SK-N-SH (cell line): ENCODE measurements at places on chromosomes 7 and 10.
A peak's percentile ranks its signal among the peaks of the same experiment; 100 is the strongest.

DNA sequence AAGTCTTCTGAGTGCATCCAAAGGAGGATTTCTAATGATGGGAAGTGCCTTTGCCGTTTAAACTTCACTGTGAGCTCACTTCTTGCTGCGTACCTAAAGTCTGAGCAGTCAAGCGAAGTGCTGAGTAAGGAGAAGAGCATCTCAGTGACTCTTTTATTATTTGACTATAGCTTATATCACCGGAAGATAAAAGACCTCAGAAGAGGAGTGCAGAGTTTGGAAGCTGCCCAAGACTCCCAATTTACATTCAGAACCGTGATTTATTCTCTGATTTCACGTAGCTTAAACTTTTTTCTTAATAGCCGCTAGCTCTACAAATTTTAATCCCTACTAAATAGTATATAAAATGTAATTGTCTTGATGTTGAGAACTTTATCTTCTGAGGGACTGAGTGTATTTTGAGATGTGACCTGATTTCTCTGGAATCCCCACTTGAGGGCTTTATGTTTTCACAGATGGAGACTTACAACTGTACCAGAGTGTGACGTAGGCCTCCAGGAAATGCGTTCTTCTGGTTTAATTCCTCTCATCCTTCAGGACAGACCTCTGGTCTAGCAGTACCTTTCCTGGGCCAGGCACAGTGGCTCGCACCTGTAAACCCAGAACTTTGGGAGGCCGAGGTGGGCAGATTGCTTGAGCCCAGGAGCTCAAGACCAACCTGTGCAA, 51.1 kb downstream of the CAMK1D start:
- no peak for DNase-seq

GRCh38 chr10:125684581-125684980, 1.6 kb upstream of the TEX36 start:
- no peak for DNase-seq

DNA sequence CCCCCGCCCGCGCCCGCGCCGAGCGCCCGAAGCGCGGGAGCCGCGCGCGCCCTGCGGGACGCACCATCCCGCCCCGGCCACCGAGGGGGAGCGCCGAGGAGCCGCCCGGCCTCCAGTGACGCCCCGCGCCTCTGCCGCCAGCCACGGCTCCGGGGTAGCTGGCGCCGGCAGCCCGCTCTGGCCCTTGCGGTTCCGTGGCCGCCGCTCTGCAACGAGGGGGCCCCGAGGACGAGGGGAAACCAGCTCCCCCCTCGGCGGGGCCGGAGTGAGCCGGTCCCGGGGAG, at the start of gene PAXIP1:
TSS of gene PAXIP1 (minus strand) at position 33 of the 284 bp plus-strand sequence. CDS start 195 bp downstream, outside the sequence.
- peak; percentile 97 for DNase-seq

- DNase-seq, result no peak
Observed at GRCh38 chr7:39583539-39583938, 17.3 kb downstream of the YAE1 start.

GRCh38 chr7:155852426-155853301, 40.4 kb upstream of the SHH start:
- no peak for DNase-seq

- DNase-seq, result no peak
Observed at GRCh38 chr7:55158541-55159382, 139.9 kb downstream of the EGFR start.

GRCh38 chr7:85508642-85509410, 322.0 kb upstream of the SEMA3D start:
- DNase-seq, result no peak

- no peak for DNase-seq
Observed at GRCh38 chr10:4651404-4652037, 174.5 kb upstream of the AKR1E2 start.

DNA sequence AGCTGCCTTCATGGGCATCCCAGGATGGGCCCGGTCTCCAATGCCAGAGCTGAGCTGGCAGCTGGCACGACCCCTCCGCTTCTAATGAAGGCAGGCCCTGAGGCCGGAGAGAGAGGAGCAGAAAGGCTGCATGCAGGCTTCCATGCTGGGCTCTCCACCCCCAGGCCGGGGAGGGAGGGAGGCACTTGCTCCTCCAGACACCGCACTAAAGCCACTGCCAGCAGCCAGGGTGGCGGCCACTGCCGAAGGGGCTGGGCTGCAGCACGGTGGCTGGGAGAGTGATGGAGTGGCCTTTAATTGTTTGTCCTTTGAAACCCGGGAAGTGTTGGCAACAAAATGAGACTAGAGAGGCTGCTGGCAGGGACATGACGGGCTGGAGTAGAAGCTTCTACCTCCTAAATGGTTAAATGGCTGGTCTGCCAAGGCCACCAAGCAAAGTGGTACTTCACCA, 236.5 kb downstream of the SKAP2 start:
- DNase-seq, result no peak

DNA sequence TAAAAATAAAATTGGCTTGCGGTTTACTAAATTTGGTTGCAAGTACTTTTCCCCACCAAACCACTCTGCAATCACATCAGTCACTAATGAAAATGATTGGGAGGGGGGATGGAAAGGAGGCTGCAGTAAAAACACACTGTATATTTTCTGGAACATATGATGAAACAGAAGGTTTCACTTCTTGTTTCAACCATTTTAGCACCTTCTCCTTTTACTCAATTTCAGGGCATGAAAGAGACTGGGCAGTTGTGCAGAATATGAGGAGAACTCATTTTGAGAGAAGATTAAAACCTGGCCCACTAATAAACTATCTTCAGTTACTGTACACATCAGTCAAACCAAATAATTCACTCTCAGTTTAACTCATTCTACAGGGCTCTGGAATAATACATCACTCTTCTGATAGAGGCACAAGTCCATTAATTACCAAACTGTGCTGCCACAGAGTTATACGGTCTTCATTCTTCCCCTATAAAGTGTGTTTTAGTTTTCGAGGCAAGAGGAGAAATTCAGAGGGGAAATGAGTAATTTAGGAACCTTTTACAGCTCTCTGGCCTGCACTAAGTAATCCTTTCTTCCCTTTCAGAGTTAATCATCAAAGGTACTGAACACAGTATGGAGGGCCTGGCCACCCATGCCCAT, 25.5 kb downstream of the JAZF1 start:
- no peak for DNase-seq

GRCh38 chr7:38855867-38856266, 53.1 kb downstream of the VPS41 start:
- no peak for DNase-seq

DNA sequence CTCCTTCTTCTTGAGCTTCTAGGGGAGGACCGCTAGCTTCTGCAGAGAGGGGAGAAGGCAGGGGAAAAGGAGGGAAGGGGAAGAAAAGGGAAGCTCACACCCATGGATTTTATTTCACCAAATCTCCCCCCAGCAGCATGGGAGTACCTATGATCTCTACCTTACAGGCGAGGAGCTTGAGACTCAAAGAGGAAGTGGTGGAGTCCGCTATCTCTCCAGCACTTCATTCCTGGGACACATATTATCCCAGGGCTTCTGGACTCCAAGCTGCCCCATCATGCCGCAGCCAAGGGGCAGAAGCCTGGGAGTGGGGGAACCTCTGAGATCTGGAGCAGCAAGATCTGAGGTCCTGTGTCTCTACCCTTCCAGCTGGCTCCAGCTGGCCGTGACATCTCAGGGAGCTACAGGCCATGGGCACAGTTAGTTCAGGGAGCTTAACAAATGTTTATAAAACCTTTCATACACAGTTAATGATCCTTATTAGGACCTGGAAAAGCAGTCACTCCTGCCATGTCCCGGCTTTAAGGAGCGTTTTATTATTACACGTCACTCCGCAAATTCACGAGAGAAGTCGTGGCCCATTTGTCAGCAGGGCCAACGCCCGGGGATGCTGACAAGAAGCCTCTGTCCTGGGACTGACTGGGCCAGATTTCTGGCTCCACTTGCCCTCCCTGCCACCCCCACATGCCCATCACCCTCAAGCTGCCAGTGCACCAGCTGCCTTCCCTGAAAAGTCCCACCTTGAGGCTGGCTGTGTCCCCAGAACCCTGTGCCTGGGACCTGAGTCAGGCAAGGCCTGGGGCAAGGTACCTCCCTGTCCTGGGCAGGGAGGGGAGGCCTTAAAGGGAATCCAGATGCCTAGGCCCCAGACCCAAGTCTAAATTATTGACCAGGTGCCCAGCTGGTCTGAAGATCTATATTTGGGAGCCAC, 132.1 kb upstream of the ZMIZ1 start:
- no peak for DNase-seq

DNA sequence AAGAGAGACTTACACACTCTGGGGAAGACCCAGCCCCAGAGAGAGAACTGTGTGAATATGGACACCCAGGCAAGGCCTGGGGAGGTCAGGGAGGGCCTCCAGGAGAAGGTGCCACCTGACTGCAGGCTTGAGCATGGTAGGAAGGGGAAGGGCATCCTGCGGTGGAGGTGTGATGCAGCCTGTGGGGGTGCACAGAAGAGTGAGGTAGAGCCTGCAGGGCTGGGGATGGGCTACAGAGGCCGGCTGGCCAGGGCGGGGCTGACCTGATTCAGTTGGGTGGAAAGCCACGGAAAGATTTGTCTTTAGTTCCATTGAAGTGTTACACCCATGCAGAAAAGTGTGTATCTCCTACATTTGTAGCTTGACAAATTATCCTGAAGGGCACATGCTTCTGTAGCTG, 47.6 kb downstream of the ZMIZ1 start:
- DNase-seq, result no peak

- DNase-seq, result no peak
Observed at GRCh38 chr7:81628951-81629350, 140.9 kb downstream of the HGF start.

DNA sequence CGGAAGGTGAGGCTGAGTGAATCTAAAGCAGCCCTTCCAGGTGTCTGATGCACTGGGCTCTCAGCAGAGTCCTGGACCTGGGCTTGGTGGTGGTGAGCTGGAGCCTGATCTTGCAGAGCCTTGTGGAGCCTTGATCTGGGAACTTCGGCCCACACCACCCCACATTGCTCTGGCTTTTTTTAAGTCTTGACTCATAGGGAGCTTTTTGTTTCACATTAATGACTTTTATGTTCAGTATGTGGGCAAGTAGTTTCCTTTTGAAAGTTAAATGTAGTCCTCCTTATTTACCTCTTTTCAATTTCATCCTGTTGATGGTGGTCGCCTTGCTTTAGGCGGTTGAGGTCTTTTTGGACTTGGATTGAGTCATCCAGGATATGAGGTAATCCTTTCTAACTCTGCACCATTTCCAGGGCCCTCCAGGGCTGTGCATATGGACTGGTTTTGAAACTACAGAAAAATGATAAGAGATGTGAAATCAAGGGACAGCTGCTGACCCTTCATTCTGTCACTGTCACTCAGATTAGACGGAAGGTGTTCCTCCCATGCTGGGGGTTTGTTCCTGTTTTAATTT, 2.9 kb upstream of the NRAP start:
- DNase-seq, result no peak

DNA sequence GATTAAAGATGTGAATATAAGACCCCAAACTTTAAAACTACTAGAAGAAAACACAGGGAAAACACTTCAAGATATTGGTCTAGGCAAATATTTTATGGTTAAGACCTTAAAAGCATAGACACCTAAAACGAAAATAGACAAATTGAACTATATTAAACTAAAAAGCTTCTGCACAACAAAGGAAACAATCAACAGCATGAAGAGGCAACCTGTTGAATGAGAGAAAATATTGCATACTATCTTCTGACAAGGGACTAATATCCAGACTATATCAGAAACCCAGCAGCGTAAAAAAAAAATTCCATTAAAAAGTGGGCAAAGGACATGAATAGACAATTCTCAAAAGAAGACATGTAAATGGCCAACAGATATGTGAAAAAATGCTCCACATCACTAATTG, 18.6 kb downstream of the PAPSS2 start:
- DNase-seq, result no peak

DNA sequence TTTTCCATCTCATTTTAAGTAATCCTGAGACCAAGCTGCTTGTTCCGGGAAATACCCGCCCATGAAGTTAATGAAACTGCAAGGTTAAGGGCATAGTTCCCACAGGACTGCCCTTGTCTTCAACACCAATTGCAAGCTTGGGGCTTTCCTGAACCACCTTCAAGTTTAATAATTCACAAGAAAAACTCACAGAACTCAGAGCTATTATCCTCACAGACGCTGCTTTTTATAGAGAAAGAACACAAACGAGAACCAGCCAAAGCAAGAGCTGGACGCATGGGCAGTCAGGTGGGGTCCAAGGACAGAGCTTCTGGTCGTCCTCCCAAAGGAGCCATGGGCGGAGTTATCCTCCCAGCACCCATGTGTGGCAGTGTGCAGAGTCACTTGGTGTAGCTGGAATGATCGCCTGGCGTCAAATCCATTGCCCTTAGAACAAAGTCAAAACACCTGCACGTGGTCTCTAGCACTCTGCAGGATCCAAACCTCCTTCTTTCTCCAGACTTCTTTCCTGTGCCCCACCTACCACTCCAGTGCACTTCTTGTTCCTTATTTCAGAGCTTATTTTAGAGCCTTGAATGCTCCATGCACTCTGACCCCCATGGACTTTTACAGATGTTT, 56.7 kb downstream of the SNX10 start:
- no peak for DNase-seq

GRCh38 chr7:93890041-93890463, 501 bp downstream of the TFPI2 start:
- peak; percentile 69 for DNase-seq

DNA sequence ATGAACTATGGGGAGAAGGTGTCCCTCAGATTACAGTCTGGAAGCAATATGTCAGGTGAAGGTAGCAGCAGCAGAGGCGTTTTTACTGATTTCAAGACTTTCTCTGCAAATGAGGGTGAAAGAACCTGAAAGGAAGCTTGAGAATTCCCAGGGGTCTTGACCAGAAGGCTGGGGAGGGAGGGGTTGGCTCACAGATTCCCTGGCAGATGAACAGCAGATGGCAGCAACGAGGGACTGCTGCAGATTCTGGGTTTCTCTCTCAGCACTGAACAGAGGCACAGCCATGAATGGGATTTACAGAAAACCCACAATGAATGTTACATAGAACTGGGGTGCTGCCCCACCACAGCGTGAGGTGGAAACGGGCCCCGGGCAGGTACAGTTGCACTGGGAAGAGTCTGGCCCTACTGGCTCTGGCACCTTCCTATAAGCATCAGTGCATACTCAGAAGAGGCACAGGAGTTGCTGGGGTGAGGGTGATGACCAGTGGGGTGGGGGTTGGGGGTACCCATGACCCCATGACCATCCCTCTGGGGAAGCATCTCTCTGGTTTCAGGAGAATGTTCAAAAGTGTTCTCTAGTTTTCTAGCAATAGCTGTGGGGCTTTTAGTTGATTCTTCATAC, 317.8 kb downstream of the SH2D4B start:
- peak; percentile 50 for DNase-seq

- DNase-seq, result no peak
Observed at GRCh38 chr10:75662715-75663114, 231.3 kb downstream of the LRMDA start.

DNA sequence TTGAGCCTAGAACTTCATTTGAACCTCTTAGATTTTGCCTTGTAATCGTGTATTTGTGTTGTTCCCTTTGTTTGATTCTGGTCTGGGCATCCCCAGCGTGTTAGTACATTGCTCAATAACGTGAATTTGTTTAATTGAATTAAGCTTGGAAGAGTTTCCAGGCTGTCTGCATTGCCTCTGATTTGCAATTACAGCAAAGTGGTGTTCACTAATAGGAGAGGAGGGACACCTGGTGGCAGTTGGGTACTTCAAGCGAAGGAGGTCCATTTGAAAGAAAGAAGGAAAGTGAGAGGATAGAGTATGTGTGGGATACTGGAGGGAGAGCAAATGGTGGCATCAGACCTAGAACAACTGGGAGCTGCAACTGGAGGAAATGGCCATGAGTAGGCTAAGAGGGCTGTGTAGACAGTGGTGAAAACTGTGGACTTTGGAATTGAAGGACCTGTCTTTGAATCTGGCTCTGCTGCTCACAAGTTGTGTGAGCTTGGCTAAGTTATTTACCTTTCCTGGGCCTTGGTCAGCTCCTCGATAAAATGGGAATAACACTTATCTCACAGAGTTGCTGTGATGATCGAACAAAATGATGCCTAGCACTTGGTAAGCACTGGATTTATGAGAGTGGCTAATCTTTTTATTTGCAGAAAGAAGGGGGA, 15.1 kb downstream of the LSMEM1 start:
- DNase-seq, result peak; percentile 57
